ENCODE measurements at places on chromosomes 3 and 15. TPM values are rescaled to one million over a fixed set of nuclear protein-coding genes. Genes with fewer than 3 reads are reported as not detected.

- no peak for DNase-seq
Observed at GRCh38 chr15:70613271-70613670, 150.1 kb downstream of the UACA start.

GRCh38 chr15:100168787-100169186, 173.0 kb downstream of the ADAMTS17 start:
- DNase-seq, result no peak

DNA sequence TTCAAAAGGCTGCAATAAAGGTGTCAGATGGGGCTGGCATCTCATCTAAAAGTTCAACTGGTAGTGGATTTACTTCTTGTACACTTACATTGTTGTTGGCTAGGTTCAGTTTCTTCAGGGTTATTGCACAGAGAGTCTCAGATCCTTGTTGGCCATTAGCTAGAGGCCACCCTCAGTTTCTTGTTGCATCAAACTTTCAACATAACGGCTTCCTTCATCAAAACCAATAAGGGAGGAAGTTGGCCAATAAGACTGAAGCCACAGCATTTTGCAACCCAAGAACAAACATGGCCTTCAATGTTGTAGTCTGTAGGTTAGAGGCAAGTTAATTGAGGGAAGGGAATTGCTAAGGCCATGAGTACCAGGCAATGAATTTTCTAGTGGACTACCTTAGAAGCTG, 218.0 kb downstream of the ZBBX start:
- DNase-seq, result no peak

- DNase-seq, result no peak
Observed at GRCh38 chr3:177633671-177634207, 436.5 kb upstream of the TBL1XR1 start.

DNA sequence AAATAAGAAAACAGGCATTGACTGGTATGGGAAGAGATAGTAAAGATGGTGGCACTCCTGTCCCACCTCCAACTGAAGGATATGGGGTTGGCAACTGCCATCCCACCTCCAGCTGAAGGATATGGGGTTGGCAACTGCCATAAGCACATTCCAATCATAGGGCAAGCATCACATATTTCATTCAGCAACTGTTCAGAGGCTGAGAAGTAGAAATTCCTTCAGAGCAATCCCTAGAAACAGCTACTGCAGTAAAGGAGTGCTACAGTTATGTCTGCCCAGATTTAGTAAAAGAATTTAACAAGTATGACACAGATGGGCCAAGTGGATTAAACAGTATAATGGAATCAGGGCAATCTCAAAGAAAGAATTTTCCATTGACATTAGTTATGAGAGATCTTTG, 156.8 kb downstream of the IMPG2 start:
- no peak for DNase-seq

DNA sequence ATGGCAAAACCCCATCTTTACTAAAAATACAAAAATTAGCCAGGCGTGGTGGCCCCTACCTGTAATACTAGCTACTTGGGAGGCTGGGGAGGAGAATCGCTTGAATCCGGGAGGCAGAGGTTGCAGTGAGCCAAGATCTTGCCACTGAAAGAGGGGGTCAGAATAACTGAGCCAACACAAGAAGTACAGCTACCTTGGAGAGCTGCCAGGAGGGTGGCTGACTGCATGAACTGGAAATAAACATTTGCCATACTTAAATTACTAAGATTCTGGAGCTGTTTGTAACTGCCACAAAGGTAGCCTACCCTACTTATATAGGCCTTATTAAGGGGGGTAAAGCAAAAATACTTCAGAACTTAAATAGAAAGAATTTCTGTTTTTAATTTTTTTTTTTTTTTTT, 15.4 kb upstream of the PIK3CB start:
- DNase-seq, result no peak

DNA sequence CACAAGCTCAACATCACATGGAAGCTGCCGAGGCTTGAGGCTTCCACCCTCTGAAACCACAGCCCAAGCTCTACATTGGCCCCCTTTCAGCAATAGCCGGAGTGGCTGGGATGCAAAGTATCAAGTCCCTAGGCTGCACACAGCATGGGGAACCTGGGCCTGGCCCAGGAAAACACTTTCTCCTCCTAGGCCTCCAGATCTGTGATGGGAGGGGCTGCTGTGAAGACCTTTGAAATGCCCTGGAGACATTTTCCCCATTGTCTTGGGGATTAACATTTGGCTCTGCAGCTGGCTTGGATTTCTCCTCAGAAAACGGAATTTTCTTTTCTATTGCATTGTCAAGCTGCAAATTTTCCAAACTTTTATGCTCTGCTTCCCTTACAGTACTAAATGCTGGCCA, 18.2 kb downstream of the HRG start:
- no peak for DNase-seq

GRCh38 chr3:1717524-1717923, 381.1 kb upstream of the CNTN4 start:
- DNase-seq, result no peak

GRCh38 chr15:21271566-21271965, 168.7 kb downstream of the POTEB3 start:
- no peak for DNase-seq

DNA sequence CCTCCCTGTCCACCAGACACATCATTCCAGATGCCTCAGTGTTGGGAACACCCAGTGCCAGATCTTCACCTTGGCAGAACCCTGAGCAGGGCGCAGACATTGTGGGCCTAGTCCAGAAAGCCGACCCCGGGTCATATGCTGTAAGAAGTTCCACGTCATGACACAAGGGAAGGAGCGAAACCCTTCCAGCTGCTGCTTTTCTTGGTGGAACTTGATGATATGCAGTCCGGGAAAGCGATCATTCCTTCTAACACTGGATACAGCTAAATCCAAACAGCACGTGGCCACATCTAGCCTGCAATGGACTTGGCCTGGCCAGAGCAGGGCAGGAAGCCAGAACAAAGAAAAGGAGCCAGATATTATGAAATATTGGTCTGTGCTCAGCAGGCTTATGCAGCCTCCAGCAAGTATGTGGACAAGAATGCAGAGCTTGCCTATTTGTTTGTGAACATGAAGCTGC, 22.0 kb downstream of the GASK1A start:
- peak; percentile 53 for DNase-seq

Gene ZKSCAN7
- 18.0 TPM for polyA plus RNA-seq

Gene B3GNT5
- polyA plus RNA-seq, result 28.4 TPM

Gene MKRN3
- polyA plus RNA-seq, result 1.6 TPM

Gene HMG20A
- polyA plus RNA-seq, result 64.7 TPM

Gene IL17RC
- 33.2 TPM for polyA plus RNA-seq
